ENCODE measurements at places on chromosomes 16 and 17.

GRCh38 chr16:12435018-12435417 lies 368.7 kb downstream of the CPPED1 start:
- no peak for DNase-seq

DNA sequence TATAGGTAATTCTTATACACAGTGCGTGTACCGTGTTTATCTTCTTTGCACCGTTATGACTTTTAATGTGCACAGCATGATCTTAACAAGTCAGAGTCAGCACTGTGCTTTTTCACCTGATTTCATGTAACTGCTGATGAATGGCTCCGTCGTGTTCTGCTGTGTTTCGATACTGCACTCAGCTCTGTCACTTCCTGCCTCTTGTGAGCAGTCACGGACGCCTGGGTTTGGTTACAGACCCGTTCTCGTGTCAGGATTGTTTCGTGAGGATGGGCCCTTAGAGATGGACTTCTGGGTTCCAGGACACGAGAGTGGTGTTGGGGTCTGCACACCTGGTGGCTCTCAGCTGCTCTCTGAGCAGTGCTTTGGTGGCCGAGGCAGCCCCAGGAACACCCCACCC lies 24.6 kb downstream of the TBCD start:
- no peak for DNase-seq

GRCh38 chr17:81656118-81656743 lies at the start of gene PDE6G:
PDE6G (minus strand) TSS chr17:81656542; CDS start chr17:81653305, 3,237 bp downstream.
- no peak for DNase-seq

DNA sequence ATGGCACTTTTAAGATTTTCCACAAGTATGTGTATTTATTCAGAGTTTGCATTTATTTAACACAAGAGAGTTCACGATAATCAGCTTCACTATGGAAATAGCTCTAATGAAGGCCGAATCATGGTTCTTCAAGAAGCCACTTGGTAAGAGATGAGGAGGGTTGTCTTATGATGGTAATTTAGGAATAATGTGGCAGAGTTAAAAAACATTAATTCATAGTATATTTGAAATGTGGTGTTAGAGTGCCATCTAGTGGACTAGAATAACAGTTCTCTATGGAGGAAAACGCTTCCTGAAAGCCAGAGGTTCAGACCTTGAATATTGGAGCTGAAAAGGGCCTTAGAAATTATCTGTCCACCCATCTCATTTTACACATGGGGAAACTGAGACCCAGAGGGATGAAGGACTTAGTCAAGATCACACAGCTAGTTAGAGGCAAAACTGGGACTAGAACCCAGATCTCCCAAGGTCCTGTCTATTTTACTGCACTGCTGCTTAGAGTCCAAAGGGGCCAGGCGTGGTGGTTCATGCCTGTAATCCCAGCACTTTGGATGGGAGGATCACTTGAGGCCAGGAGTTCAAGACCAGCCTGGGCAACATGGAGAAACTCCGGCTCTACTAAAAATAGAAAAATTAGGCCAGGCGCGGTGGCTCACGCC lies 33.8 kb upstream of the KPNB1 start:
- no peak for DNase-seq

DNA sequence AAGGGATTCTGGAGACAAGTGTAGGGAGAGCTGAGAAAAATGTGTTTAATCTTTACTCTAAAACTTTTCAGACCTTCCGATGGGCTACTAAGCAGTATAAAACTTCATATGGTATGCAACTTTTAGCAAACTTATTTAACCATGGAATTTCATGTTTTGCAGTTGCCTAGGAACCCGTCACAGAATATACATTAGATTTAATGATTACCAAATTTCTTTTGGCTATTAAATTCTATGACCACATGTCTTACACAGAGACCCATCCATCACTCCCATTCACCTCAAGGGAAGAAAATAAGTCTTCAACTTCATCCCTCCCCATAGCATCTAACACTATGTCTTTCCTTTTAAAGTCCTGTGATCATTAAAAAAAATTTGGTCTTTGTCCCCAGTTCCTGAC lies 54.9 kb downstream of the HS3ST3A1 start:
- DNase-seq, result no peak

DNA sequence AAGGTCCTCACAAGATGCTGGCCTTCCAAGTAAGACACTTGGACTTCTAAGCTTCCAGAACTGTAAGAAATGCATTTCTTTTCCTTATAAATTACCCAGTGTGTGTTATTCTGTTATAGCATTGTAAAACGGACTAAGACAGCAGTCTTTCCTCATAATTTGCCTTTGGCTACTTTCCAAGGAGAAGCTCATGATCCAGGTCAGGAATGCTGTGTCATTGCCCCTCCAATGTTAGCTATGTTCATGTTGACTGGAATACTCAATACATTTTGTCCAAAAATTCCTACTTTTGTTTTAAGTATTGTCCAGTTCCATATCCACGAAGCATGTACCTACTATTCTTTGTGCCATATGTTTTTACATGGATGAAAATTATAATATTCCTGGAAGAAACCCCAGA lies 234.6 kb downstream of the HS3ST3A1 start:
- no peak for DNase-seq

DNA sequence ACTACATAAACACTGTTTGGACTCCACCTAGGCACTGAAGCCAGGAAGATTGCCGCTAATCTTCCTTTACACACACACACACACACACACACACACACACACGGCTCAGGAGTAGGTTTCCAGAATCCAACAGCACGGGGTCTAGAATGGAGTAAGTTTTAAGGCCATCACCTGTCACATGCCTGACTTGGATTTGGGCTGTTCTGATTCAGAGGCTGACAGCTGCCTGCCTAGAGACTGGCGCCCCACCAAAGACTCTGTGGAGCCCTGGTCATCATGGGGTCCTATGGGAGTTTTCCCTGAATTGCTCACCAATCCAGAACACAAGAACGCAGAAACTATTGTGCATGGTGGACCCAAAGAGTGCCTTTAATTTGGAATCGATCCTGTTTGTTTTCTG lies 10.9 kb downstream of the CDRT4 start:
- DNase-seq, result no peak

- no peak for DNase-seq
These were observed 11.7 kb upstream of the SLC47A2 start for GRCh38 chr17:19728084-19728495.

GRCh38 chr16:75099738-75100602 lies 16.6 kb downstream of the LDHD start:
- DNase-seq, result no peak

GRCh38 chr17:32943647-32944191 lies 15.8 kb downstream of the TMEM98 start:
- no peak for DNase-seq

DNA sequence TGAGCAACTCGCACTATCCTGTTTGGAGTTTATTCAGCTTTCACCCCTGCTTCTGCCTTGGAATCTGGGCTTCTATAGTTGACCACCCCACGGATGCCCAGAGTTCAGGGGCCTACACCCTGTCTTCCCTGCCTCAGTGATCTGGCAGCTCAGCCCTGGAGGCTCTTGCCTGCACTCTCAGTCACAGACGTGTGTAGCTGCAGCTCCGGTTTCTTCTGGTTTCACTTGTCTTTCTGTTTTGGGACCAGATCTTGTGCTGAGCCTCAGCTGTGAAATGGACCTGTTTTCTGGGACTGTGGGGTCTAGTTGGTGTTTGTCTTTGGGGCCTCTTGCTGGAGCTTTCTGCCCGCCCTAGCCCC lies 5.8 kb downstream of the GPT2 start:
- no peak for DNase-seq

- no peak for DNase-seq
These were observed 18.6 kb upstream of the SLC5A10 start for GRCh38 chr17:18933102-18934058.

DNA sequence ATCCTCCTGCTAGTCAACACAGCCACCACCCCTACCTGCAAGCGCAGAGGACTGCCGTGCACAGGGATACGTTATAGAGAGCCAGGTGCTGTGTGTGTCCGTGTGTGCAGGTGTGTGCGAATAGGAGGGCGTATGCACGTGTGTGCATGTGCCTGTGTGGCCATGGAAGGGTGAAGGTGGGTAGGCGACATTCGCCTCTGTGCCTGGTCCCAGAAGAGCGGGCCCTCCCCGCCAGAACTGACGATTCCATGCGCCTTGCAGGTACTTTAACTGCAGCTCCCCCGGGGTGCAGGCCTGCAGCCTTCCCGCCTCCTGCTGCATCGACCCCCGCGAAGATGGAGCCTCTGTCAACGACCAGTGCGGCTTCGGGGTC lies 8.7 kb downstream of the PDE6G start:
- no peak for DNase-seq

DNA sequence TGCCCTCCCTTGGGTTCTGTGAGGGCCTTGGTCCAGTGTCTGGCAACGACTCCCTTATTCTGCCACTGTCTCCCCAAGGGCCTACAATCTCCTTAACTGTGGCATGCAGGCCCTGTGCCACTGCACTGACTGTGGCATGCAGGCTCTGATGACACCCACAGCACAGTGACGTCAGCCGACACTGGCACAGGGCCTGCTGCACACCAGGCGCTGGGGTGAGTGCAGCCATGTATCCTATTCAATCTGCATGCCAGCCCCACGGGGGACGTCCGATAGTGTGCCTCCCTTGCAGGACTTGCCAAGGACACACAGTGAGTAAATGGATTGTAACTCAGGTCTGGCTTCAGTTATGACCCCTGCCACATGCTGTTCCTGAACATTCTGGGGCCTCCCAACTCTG lies 39.8 kb upstream of the RASD1 start:
- no peak for DNase-seq

- DNase-seq, result no peak
These were observed 79.3 kb downstream of the BANP start for GRCh38 chr16:88030498-88030897.

DNA sequence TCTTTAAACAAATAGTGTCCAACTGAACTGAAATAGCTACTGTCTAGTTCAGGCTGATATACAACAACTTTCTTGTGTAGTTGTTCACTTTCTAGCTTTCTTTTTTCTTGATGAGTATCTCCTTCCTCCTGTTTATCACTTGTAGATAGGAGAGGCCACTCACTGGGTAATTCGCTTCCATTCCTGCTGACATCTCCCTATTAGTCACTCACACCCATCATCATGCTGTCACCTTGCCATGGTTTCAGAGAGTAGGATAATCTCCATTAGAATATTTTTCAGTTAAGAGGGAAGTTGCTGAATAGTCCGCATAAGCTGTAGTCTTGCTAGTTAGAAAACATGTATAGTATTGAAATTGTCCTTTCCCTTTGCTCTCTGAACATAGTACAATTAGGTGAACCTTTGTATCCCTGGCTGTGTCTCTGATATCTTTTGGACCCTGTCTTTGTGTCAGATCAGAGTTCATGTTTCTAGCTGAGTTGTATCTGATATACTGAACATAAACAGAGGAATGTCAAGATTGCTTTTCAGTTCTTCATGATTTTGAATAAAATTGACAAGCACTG lies 64.4 kb upstream of the RASL10B start:
- no peak for DNase-seq

- no peak for DNase-seq
These were observed 177.7 kb downstream of the MYO1D start for GRCh38 chr17:32699247-32699646.

DNA sequence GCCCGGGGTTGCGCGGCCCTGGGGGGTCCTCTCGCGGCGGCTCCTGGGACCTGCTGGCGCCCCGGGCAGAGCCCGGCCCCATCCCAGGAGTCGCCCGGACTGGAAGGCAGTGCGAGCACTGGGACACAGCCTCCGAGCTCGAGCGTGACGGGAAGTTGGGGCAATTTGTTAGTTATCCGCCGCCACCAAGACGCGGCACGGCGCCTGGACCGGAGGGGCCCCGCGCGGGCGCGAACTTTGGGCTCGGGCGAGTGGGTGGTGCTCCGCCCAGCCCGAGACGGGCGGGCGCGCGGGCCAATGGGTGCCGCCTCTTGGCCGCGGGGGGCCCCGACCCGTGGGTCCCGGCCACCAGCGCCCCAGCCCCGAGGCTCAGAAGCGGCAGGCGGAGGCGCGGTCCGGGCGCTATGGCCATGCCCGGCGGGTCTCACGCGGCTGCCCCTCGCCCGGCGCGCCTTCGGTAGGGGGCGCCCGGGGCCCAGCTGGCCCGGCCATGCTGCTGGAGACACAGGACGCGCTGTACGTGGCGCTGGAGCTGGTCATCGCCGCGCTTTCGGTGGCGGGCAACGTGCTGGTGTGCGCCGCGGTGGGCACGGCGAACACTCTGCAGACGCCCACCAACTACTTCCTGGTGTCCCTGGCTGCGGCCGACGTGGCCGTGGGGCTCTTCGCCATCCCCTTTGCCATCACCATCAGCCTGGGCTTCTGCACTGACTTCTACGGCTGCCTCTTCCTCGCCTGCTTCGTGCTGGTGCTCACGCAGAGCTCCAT lies at the start of gene ADORA2B:
Gene ADORA2B, plus strand, starts transcription at position 372 of the 768 bp plus-strand sequence. Its CDS starts 119 bp downstream, at position 491.
- DNase-seq, result no peak

DNA sequence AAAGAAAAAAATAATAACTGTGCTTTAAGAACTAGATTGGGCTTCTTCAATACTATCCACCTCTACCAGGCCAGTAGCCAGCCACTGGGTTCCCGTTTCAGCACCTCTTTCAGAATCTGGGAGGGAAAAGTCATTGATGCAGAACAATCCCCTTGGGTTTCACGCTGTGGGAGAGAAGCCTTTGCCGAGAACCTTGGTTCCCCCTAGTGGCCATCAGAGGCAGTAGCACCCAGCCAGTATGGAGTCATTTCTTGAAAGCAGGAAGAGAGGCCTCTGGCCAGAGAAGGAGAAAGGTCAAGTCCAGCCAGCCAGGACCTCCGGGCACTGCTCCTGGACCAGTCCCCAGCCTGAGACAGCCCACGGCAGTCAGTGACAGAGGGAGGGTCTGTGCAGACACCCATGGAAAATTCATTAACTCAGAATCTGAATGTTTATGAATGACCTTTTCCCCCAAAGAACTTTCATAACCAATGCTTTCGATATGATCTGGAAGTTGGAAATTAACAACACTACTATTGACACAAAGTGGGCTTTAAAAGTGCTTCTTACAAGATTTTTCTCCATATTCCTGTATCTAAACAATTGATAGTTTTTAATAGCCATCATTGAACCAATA lies 51.2 kb upstream of the CDH5 start:
- DNase-seq, result peak; percentile 9

All from stimulated activated CD8-positive, alpha-beta memory T cell treated with anti-CD3 and anti-CD28 coated beads, Interleukin-7, amount 100 ng/mL, for 1 hour (primary cell).